Ovary (tissue), 10 donors: ENCODE measurements at places on chromosomes 7 and 10. TPM values are rescaled to one million over a fixed set of nuclear protein-coding genes. Genes with fewer than 3 reads are reported as not detected.

- no peak overlapping the region for H3K4me3 ChIP-seq
- H3K27ac ChIP-seq = no peak overlapping the region
- no peaks in the 10 kb centered on the region for H3K27me3 ChIP-seq
- DNase-seq = no peak
- no peaks in the 10 kb centered on the region for H3K36me3 ChIP-seq
Observed at GRCh38 chr7:28815928-28816373, 142.2 kb downstream of the TRIL start.

DNA sequence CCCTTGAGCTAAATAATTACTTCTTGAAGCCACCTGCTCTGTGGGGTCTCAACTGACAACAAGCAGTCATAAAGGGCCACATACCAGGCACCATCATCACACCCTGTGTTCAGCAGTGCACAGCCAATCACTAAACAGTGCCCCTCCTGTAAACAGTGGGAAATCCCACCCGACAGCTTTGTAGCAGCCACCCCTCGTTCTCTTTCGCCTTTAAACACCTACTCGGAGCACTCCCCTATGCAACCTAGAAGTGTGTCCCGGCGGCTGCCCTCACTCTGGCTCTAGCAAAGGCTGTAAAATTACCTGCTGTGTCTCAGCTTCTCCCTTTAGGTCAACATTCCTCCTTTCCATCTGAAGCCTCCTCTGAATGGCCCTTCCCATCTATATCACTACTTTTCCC is 111.9 kb downstream of the TCERG1L start:
- no peaks in the 10 kb centered on the region for H3K36me3 ChIP-seq
- no peaks in the 10 kb centered on the region for H3K4me1 ChIP-seq
- no peak for DNase-seq
- no peak overlapping the region for H3K4me3 ChIP-seq
- H3K27ac ChIP-seq = no peak overlapping the region

DNA sequence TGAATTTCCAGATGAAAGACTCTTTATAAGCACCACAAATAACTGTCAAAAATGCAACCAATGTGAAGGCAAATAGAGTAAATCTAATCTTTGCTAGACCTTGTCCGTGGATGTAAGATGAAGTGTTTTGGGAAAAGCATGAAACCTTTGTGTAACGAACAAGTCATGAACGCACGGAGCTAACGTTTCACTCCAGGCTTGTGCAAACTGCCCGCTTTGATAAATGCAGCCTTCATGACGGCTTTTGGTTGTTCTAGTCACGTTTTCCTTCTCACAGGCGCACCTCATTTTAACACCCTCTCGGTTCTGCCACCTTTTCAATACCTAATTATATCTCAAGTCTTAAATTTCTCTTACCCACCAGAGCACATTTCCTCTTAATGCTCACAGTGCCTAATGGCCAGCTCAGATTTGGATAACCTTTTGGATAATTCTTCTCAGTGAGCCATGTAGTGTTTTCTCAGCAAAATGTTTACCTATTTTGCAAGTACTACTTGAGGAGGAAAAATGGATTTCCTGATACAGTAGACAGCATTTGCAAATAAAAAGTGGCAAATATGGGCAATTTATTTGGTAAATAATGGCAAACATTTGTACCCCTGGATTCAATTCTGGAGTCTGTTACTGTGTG is 63.2 kb downstream of the HECW1 start:
- no peaks in the 10 kb centered on the region for H3K4me1 ChIP-seq
- H3K27me3 ChIP-seq = no peaks in the 10 kb centered on the region
- no peak for DNase-seq
- H3K27ac ChIP-seq = no peak overlapping the region
- H3K36me3 ChIP-seq = no peaks in the 10 kb centered on the region

DNA sequence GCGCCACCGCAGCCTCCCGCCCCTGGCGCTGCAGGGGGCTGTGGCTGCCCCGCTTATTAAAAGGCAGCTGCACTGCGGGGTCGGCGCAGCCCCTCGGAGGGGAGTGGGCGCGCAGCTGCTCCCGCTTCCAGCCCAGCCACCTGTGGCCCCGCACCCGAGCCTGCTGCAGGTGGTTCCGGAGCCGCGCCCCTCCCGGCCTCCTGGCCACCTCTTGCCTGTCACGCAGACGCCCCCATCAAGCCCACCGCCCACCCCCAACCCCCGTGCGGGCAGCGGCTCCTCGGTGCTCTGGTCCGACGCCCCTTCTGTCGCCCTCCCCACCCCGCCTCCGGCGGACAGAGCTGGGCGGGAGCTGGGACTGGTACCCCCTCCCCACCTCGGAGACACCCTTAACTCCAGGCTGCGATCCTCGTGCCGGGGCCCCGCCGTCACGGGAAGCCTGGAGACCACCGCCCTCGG is 549 bp downstream of the CALY start:
- H3K36me3 ChIP-seq = no peaks in the 10 kb centered on the region
- peaks cover 6% of the 10 kb centered on the region for H3K27me3 ChIP-seq
- peak overlapping the region; percentile 28 for H3K4me3 ChIP-seq
- peaks cover 8% of the 10 kb centered on the region for H3K4me1 ChIP-seq
- DNase-seq = no peak
- H3K27ac ChIP-seq = no peak overlapping the region

- DNase-seq = no peak
- no peak overlapping the region for H3K27ac ChIP-seq
- H3K4me1 ChIP-seq = no peaks in the 10 kb centered on the region
- H3K36me3 ChIP-seq = no peaks in the 10 kb centered on the region
- H3K4me3 ChIP-seq = no peak overlapping the region
- H3K27me3 ChIP-seq = no peaks in the 10 kb centered on the region
Observed at GRCh38 chr10:49200854-49201253, 12.7 kb upstream of the TMEM273 start.

- H3K36me3 ChIP-seq = no peaks in the 10 kb centered on the region
- H3K27ac ChIP-seq = no peak overlapping the region
- H3K4me3 ChIP-seq = no peak overlapping the region
Observed at GRCh38 chr7:73827567-73828106, 3.2 kb upstream of the CLDN4 start.

The OR2A14 gene
- not detected for total RNA-seq

DNA sequence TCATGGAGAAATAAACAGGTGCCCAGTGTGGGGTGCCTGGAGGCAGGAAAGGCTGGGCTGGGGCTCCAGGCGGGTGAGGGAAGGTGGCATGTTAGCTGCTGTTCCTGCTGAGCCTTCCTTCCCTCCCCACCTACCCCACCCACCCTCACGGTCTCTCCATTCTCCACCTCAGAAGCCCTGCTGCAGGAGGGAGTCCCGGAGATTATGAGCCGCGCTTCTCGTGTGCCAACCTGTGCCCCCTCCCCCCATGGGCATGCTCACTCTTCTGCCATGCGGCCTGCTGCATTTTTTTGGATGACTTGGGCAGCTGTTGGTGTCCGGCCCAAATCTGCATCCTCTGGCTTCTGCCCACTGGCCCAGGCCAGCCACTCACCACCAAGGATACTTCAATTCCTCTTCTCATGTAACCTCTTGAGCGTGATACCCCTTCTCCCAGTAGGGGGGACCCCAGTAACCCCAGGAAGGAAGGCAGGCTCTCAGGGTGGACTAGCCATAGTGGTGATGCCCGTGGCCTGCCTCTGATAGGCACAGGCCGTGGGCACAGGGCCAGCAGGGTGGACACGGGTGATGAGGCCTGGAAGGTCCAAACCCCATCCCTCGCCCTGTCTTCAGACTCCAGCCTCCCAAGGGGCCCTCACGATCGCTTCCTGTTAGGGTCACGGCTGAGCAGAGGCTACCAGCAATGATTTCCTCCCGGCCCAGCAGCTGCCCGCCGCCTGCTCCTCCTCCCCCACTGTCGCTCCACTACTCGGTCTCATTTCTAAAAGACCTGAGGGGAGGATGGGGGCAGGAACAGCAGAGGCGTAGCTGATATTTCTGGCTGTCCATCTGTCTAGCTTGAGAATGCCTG is 27.8 kb downstream of the UNC5B start:
- no peak overlapping the region for H3K27ac ChIP-seq
- no peak overlapping the region for H3K4me3 ChIP-seq
- peak; percentile 17 for DNase-seq
- H3K36me3 ChIP-seq = no peaks in the 10 kb centered on the region

GRCh38 chr7:155809332-155809946 is 2.8 kb downstream of the SHH start:
- H3K36me3 ChIP-seq = no peaks in the 10 kb centered on the region
- peaks cover 3% of the 10 kb centered on the region for H3K4me1 ChIP-seq
- no peak overlapping the region for H3K27ac ChIP-seq
- DNase-seq = no peak
- H3K4me3 ChIP-seq = no peak overlapping the region

- H3K27ac ChIP-seq = no peak overlapping the region
- DNase-seq = no peak
- H3K27me3 ChIP-seq = no peaks in the 10 kb centered on the region
- peaks cover 5% of the 10 kb centered on the region for H3K4me1 ChIP-seq
- H3K4me3 ChIP-seq = no peak overlapping the region
Observed at GRCh38 chr7:148156233-148156632, 434.3 kb upstream of the C7orf33 start.

- no peaks in the 10 kb centered on the region for H3K36me3 ChIP-seq
- no peak overlapping the region for H3K27ac ChIP-seq
- no peak overlapping the region for H3K4me3 ChIP-seq
- H3K4me1 ChIP-seq = no peaks in the 10 kb centered on the region
- H3K27me3 ChIP-seq = no peaks in the 10 kb centered on the region
Observed at GRCh38 chr10:126475074-126475691, 86.9 kb upstream of the ADAM12 start.

The ZNF273 gene
- 8.1 TPM for total RNA-seq

The C10orf120 gene
- not detected for total RNA-seq

- no peak for DNase-seq
- no peak overlapping the region for H3K4me3 ChIP-seq
- H3K36me3 ChIP-seq = no peaks in the 10 kb centered on the region
- no peak overlapping the region for H3K27ac ChIP-seq
- peaks cover 14% of the 10 kb centered on the region for H3K4me1 ChIP-seq
- H3K27me3 ChIP-seq = no peaks in the 10 kb centered on the region
Observed at GRCh38 chr10:71184421-71184820, 27.9 kb upstream of the UNC5B start.

The LRIT1 gene
- total RNA-seq = not detected

- no peak overlapping the region for H3K4me3 ChIP-seq
- H3K27ac ChIP-seq = no peak overlapping the region
- no peaks in the 10 kb centered on the region for H3K36me3 ChIP-seq
- peaks cover 5% of the 10 kb centered on the region for H3K4me1 ChIP-seq
- DNase-seq = no peak
Observed at GRCh38 chr10:28798428-28798955, 121.2 kb downstream of the BAMBI start.

DNA sequence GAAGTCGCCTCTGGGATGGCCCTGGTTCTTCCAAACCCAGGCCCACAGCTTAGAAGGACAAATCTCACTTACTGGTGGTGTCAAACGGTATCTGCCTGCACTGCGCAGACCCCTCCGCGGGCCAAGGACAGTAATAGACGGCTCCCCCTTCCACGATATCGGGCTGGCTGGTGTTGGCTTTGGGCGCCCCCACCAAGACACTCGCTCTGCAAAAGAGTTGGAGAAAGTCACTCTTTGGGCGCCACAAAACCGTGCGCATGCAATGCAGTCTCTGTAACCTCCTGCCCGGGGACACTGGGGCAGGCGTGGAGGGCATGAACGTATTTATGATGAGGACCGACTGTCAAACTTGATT is 1.1 kb downstream of the ITGA8 start:
- no peak for DNase-seq
- peak overlapping the region; percentile 54 for H3K4me3 ChIP-seq
- H3K27me3 ChIP-seq = no peaks in the 10 kb centered on the region
- H3K36me3 ChIP-seq = no peaks in the 10 kb centered on the region
- H3K27ac ChIP-seq = no peak overlapping the region
- peaks cover 6% of the 10 kb centered on the region for H3K4me1 ChIP-seq

DNA sequence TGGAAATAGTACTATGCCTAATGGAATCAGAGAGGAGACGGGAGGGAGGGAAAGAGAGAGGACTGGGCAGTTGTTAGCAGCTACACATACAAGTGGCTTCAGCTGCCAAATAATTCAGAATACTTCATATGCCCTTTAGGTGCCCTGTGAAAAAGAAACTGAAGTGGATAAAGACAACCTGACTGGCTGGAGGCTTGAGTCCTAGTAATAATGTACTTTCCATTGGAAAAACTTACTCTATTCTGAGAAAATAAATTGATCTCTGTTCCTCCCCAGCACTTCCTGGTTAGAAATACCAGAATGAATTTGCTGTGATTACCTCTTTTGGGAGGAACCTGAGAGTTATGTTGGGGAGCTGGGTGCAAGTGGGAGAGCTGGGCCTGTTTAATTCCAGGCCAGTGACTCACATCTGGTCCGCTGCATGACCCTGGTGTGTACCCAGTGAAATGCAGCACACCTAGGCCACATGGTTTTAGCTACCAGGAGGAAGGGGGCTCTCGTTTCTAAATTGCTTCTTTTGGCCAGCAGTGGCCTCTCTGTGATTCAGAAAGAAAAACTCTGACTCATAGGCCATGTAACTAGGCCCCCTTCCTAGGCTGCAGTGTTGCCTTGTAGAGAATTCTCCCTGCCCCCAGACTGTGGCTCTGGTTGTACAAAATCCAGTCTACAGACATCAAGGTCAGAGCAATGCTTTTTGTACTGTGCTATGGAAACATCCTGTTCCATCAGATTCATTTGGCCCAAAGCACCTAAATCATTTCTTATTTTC is 6.5 kb downstream of the AGFG2 start:
- no peak overlapping the region for H3K4me3 ChIP-seq
- H3K27me3 ChIP-seq = no peaks in the 10 kb centered on the region
- H3K27ac ChIP-seq = peak overlapping the region; percentile 82
- peak; percentile 69 for DNase-seq
- no peaks in the 10 kb centered on the region for H3K36me3 ChIP-seq
- peaks cover 50% of the 10 kb centered on the region for H3K4me1 ChIP-seq

DNA sequence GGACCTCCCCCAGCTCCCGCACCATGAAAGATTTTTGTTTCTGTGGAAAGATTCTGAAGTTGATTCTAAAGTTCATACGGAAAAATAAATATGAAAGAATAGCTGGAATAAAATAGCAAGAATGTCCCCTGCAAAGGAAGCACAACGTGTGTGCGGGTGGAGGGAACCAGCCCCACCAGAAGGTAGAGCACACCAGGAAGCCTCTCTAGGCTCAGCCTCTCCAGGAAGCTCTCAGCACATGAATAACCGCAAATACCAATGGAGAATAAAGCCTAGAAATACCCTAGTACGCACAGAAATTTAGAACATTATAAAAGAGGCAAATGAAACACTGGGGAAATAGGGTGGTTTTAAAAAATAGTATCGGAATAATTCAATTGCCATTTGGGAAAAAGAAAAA is 24.6 kb upstream of the FAM170B start:
- DNase-seq = no peak
- no peaks in the 10 kb centered on the region for H3K27me3 ChIP-seq
- no peaks in the 10 kb centered on the region for H3K4me1 ChIP-seq

The NUP205 gene
- 28.3 TPM for total RNA-seq
